ENCODE measurements at places on chromosomes 7 and 10.

GRCh38 chr10:73625884-73626752 lies 15.2 kb downstream of the MYOZ1 start:
- peak; percentile 97 for DNase-seq

DNA sequence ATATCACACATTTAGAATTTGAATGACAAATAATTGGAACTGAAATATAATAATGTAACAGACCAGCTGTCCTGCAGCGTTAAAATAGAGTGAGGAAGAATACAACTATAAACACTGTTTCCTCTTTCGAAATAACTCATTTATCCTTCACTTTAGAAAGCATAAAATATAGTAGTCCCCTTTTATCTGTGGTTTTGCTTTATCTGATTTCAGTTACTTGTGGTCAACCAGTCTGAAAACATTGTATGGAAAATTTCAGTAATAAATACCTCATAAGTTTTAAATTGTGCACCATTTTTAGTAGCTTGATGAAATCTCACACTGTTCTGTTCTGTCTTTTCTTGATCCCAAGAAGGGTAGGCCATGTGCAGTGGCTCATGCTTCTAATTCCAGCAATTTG lies 31.7 kb downstream of the POLR1F start:
- DNase-seq: no peak

GRCh38 chr10:77318739-77319138 lies 318.9 kb downstream of the KCNMA1 start:
- DNase-seq: no peak

DNA sequence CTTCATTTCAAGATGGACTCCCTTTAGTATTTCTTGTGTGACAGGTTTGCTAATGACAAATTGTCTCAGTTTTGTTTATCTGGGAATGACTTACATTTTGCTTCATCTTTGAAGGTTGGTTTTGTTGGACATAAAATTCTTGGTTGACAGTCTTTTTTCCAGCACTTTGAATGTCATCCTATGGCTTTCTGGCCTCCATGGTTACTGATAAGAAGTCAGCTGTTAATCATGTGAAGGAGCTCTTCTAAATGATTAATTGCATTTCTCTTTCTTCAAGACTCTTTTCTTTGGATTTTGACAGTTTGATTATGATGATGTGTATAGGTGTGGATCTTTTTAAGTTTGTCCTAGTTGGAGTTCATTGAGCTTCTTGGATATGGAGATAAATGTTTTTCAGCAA lies 26.9 kb upstream of the HHEX start:
- no peak for DNase-seq

- DNase-seq: no peak
Observed at GRCh38 chr10:116891208-116891607, 41.9 kb downstream of the ENO4 start.

- DNase-seq: no peak
Observed at GRCh38 chr7:148720472-148720871, 21.8 kb downstream of the CUL1 start.

GRCh38 chr7:90081621-90082020 lies 72.6 kb upstream of the STEAP1 start:
- no peak for DNase-seq

GRCh38 chr7:14551310-14551709 lies 351.2 kb downstream of the DGKB start:
- no peak for DNase-seq
